ENCODE measurements at places on chromosomes 11 and 22.

DNA sequence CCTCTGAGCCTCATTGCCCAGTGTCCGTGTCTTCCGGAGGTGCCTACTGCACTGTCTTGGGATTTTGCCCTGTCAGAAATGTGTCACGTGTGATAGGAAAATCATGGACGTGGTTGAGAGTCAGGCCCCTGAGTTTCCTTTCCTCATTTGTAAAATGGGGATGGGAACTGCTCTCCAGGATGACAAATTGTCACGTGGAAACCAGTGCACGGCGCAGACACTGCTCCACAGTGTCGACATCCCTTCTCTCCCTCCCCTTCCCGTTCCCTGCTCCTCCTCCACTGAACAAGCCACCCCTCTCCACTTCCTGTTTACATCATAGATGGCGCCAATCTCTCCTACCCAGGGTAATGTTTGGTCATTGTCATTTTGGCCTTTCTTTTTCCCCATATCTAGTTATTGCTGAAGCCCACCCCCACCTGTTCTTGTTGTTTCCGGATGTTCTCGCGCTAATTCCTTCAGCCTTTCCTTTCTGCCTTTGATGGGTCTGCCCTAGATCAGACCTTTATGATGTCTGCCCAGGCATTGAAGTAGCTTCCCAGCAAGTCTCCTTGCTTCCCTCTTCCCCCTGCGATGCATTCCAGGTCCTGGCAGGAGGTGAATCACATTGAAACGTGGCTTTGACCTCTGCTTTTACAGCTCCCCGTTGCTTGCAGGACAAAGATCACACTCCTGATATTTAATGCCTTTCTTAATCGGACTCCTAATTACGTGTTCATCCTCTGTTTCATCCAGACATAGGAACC lies 91.8 kb downstream of the TBC1D22A start:
- DNase-seq: no peak

DNA sequence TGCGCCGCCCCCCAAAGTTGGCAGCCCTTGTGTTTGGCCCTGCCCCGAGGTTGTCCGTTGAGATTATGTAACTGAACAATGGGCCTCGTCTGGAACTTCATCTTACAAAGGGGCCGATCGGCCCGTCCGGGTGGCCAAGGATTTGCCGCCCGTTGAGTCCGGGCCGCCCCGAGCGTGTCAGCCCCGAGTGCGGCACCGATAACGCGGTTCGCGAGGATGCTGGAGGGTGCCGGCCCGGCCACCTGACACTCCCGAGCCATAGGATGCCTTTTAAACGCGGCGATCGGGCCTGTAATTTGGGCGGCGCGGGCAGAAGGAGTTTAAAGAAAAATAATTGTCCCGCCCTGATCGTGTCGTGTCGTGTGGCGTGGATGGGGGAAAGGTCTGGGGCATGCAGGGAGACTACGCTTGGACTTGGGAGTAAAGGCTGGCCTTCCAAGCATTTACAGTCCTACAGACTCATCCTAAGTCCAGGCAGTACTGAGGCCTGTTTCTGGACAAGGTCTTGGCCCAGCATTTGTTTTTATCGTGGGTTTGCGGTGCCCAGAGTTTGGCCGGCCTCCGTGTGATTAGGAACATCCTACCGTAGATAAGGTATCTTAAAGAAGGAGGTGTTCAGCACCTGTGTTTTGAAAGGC lies 1.3 kb downstream of the WEE1 start:
- DNase-seq: no peak

- peak; percentile 56 for DNase-seq
Observed at GRCh38 chr11:117597071-117597470, 199.9 kb downstream of the DSCAML1 start.

DNA sequence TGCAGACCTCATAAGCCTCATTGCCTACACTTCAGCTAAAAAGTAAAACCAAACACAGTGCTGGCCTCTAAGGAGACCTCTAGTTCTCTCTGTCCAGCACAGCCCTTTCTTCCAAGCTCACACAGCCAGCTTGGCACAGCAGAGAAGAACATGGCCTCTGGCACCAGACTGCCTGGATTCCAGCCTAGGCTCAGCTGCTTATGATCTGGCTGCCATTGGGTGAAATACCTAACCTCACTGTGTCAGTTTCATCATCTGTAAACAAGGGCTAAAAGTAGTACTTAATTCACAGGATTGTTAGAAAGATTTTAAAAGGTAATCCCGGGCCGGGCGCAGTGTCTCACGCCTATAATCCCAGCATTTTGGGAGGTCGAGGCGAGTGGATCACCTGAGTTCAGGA lies 9.9 kb upstream of the ACER3 start:
- DNase-seq: no peak

- no peak for DNase-seq
Observed at GRCh38 chr11:87325490-87325872, 287.7 kb downstream of the TMEM135 start.

GRCh38 chr11:131579932-131580387 lies 209.5 kb downstream of the NTM start:
- DNase-seq: peak; percentile 32

DNA sequence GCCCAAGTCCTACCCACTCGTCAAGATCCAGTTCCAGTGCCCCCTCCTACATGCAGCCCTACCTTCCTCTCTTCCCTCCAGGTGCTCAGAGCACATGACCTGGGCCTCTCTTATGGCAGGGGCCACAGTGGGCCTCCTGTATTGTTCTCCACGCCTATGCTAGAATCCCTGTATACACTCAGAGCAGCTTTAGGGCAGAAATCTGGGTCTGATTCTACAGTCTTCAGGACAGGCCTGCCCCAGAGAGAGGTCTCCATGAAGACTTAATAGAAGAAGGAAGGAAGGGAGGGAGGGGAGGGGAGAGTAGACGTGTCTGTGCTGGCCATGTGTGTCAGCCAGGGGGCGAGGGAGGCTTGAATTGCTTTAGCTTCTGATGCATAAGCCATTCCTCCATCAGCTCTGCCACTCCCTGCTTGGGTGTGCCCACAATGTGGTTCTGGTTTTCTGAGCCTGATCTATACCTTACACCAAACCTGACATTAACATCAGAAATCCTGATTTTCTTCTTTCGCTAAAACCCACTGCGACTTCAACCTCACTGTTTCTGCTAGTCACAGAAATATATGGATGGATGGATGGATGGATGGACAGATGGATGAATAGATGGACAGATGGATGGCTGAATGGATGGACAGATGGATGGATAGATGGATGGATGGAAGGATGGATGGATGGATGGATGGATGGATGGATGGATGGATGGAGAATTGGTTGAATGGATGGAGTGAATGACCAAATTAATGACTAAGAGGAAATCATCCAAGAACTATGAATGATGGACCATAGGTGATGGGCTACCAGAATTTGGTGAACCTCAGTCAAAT lies 56.6 kb upstream of the PRDM11 start:
- DNase-seq: no peak

DNA sequence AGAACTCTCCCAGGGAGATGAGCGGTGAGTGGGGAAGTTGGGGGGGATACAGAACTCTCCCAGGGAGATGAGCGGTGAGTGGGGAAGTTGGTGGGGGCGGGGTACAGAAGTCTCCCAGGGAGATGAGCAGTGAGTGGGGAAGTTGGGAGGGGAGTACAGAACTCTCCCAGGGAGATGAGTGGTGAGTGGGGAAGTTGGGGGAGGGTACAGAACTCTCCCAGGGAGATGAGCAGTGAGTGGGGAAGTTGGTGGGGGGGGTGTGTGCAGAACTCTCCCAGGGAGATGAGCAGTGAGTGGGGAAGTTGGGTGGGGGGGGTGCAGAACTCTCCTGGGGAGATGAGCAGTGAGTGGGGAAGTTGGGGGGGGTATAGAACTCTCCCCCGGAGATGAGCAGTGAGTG lies 186.5 kb downstream of the SHANK2 start:
- no peak for DNase-seq

DNA sequence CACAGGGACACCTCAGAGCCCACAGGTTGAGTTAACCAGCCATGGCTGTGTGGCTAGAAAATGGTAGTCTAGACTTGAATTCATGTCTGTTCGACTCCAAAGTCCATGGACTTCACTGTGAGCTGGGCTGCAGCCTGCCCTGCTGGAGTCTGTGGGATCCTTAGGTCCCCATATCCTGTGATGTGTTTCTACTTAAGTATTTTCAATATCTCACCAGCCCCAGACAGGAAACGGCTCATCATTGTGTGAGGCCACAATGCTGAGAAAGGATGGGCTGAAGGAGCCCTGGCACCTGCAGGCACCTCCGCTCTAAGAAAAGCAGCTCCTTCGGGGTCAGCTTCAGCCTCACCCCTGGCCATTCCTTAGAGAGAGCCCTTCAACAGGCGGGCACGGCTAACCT lies 93.1 kb downstream of the NAT10 start:
- no peak for DNase-seq

GRCh38 chr22:20016734-20017621 lies at the start of gene ARVCF:
Gene ARVCF, minus strand, starts transcription at chr22:20016823. Its CDS starts 26,029 bp downstream, at chr22:19990794.
- peak; percentile 99 for DNase-seq

DNA sequence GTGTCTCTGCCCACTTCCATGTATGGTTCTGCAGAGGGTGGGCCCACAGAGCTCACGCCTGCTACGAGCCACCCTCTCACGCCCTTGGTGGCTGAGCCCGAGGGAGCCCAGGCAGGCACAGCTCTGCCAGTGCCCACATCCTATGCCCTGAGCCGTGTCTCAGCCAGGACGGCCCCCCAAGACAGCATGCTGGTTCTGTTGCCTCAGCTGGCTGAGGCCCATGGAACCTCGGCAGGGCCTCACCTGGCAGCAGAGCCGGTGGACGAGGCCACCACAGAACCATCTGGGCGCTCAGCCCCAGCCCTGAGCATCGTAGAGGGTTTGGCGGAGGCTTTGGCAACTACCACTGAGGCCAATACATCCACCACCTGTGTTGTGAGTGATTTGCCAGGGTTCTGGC lies 64.0 kb downstream of the OTOG start:
- no peak for DNase-seq

DNA sequence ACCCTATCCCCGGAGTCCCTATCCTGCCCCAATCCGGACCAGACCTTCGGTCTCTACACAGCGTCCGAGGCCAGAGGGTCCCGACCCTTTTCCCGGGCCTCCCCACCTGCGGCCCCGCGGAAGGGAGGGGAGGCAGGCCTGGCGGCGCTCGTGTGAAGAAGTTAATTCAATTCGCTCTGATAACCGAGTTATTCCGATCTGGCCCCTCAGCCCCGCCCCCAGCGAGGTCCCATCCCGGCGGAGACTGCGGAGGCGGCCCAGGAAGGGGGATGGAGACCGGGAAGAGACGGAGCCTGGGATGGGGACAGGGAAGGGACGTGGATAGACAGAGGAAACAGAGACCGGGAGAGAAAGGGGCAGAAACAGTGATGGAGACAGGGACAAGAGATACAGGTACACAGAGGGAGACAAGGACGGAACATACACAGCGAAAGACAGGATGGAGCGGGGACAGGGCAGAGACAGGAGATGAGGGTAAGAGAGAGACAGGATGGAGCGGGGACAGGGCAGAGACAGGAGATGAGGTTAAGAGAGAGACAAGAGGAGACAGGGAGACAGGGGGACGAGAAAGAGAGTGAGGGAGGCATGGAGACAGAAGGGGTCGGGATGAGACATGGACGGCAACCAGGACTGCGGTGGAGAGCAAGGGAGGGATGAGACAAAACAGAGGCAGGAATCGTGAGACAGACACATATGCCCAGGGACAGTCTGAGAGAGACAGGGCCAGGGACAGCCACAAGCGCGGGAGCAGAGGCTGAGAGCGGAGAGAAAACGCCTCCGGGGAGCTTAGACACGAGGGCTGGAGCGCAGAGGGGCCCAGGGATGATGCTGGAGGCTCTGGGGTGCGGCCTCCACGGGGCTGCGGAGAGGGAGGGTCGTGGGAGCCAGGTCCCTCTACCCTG lies 636 bp upstream of the PHOX2A start:
- peak; percentile 43 for DNase-seq

- DNase-seq: no peak
Observed at GRCh38 chr22:45291061-45291930, 6.5 kb downstream of the UPK3A start.

DNA sequence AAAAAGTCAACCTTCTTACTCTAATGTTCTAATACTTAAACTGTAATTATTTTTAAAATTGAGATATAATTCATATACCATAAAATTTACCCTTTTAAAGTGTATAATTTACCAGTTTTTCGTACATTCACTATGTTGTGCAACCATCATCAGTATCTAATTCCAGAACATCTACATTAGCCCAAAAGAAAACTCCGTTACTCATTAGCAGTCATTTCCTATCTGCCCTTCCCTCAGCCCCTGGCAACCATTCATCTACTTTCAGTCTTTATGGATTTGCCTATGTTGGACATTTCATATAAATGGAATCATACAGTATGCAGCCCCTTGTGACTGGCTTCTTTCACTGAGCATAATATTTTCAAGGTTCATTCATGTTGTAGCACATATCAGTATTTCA lies 22.2 kb downstream of the SGSM3 start:
- no peak for DNase-seq

DNA sequence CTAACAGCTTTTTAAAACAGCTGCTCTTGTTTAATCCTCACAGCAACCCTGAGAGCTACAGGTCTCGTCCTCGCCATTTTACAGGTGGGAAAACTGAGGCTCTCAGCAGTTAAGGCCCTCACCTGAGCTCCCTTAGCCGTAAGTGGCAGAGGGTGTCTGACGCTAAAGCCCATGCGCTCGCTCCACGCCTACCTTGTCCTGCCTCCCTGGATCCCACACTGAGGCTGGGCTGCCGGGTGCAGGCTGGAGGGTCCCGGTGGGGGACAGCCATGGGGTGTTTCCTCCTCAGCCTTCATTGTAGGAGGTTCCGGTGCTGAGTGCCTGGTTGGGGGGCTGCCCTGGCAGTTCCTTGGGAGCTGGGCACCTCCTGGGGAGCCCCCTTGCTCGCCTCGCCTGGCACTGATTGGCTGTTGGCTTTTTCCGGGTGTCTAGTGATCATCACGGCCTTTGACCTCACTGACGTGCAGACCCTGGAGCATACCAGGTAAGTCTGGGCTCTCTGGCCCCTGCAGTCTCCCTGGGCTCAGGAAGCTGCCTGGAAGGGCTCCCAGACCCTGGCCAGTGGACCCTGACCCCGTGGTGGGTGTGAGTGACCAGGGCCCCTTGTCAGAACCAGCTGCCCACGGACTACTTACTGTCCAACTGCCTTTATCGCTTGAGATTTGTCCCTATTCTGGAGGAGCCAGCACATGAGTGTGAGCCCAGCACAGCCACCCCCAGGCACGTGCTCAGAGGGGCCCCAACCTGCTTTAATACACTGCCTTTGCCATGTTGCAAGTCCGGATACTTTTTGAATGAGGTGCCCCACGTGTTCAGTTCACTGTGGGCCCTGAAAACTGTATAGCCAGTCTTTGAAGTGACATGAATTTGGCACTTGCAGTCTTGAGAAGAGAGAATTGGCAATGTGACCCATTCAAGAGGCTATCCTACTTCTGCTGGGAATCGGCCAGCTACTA lies 12.6 kb downstream of the RAB36 start:
- DNase-seq: no peak

Measured in GM13977 (cell line).